Activated CD8-positive, alpha-beta memory T cell treated with anti-CD3 and anti-CD28 coated beads for 24 hours (primary cell): ENCODE measurements at places on chromosomes 5 and 9.

DNA sequence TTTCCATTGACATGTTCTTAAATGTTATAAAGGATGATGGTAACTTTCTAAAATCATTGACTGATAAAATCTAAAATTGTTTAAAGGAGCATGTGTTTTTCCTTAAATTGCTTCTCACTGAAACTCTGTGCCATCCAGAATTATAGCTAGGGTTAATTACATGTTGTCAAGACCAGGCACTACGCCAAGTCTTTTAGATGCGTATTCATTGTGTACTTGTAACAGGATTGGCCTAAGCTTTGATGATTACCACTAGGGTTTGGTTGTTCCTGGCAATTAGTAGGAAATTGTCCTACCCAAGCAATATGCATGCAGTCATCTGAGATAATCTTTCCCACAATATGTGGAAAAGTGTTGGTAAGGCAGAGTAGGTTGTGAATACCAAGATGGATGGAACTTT lies 43.8 kb downstream of the PRKACG start:
- DNase-seq, result no peak

DNA sequence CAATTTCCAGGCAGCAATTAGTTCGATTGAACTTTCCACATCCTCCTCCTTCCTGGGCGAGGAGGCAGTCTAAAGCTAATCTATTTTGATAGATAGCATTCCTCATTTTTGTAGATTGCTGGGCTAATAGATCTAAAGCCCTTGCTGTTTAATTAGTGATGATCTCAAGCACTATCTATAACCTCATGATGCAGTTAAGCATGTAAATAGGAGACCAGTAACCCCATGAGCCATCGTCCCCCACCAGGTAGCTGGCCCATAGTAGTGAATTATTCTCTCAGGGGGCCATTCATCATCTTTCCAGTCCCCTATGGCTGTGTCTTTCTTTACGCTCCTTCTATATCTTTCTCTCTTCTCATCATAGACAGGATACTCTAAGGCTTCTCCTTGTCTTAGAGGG lies 14.9 kb downstream of the CEL start:
- DNase-seq, result no peak

- no peak for DNase-seq
Observed at GRCh38 chr5:66436721-66437120, 159.5 kb upstream of the MAST4 start.

DNA sequence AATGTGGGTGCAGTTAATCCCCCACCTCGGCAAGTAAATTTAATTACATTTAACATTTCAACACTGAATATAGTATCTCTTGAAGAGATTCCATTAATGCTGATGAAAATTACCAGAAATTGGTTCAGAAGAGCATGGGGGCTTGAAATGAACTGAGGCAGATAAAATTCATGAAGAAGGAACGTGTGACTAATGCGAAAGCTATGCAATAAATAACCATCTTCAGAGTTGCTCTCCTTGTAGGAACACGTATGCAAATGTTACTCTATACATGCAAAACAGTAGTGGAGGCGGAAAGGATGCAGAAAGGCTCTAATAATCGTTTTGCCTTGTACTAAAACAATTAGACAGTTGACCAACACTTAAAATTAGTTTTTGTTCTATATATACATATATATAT lies 320.2 kb downstream of the CTNND2 start:
- no peak for DNase-seq

GRCh38 chr5:77397686-77398292 lies 94.3 kb downstream of the WDR41 start:
- DNase-seq, result no peak

- DNase-seq, result no peak
Observed at GRCh38 chr5:74446725-74447241, 193.7 kb downstream of the ENC1 start.

DNA sequence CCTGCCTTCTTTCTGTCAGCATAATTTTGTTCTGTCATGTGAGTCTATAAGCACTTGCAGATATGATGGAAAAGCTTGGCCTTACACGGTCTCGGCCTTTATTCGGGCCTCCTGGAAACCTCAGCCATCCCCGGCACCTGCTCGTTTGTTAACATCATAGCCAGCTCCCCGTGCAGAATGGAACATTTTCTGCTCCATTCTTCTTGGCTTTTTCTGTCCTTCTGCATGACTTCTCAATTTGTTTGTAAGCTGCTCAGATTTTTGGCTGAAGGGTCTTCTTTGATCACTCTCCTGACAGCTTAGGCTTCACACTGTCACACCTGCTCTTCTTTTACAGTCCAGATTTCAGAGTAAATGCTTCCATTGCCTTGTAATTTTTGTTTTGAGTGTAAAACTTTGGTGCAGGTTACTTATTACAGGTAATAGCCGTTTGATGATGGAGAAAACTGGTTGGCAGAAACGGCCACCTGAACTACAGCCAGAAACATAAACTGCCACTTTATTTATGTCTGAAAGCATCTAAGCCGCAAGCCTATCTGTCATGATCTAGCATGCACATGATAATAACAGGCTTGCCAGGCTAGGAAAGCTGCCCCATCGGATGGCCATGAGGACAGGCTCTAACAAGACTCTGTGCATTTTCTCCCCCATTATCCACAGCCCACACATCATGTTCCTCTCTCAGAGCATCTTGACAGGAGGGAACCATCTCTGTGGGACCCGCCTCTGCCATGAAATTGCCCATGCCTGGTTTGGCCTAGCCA lies 197.0 kb downstream of the AOPEP start:
- DNase-seq, result no peak

GRCh38 chr5:111472096-111472495 lies 40.2 kb downstream of the STARD4 start:
- DNase-seq, result no peak

DNA sequence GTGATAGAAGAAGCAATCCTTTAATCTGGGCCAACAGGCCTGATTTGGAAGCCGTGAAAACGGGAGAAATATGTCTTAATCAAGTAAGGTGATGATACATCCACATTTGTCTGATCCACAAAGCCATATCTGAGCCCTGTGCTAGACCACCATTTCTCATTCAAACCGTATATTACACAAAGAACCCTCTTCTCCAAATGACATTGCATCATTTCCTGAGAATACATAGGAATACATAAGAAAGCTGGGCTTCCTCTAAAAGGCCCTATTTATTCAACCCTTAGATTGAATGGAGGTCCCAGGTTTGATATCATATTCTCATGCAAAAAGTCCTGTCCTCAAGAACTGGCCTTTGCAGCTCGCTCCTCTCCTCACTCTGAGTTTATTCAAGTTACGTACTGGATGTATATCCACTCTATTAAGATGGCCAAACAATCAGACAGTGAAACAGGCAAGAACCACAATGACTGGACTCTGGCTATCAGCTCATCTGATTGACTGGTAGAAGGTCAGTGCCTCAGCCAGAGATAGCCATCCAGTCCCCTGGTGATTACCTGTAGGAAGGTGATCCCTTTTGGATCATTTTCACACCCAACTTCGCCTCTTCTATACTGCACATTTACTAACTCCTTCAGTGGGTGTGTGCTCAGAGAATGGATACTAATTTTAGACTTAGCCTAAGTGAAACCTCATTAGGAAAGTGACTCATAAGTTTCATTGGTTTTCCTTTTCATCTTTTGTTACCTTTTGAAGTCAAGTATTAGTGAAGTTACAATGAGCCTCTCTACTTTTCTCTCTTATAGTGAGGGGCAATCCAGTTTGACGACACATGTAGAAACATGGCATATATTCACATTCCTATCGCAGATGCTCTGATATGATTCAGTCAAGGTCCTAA lies 167.6 kb upstream of the WWC1 start:
- DNase-seq, result no peak

- DNase-seq, result peak; percentile 65
Observed at GRCh38 chr5:181053488-181054121, 13.5 kb downstream of the BTNL9 start.

DNA sequence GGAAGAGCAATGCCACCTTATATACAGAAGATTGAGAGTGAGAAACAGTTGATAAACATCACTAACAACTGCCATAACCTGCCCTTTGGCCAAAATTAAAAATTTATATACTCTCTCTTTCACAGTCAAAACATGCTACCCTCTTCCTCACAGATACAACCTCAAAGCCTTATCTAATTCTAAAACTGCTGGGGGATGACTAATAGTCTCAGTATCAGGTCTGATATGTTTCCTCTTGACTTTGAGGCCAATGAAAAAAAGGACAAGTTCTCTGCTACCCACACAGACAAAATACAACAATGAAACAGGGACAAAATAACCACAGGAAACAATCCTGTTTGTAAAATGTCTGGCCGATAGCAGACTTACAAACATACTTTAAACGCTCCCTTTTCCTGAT lies 485.6 kb upstream of the NUDT12 start:
- DNase-seq, result no peak

DNA sequence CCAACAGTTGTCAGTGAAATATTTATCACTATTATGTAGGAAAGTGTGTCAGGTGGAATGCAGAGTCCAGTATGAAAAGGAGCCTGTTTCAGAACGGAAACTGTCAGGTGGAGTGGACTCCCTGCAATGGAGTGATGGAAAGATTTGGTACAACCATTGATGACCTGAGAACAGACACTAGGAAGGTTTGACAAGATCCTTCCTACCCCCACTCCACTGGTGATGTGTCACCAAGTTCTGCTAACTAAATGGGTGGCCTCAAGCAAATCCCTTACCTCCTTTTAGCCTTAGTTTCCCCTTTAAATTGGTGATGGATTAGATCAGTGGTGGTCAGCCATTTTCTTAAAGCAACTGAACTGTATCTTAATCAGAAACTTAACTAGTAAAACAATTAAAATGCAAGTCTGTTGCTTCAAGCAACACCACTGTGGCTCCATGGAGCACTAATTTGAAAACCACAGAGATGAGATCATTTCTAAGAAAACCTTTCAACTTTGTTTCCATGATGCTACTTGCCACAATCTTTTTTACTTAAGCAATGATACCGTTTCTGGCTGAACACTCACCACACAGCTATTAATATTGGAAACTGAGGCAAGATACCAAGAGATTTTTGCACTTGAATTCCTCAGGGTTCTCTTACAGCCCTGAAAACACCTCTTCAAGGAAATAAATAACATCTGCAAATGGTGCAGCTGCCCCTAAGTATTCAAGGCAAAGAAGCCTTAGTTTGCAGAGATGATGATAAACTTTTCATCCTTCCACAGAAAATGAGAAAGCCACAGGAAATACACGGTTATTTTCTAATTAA lies 140.6 kb downstream of the ERCC6L2 start:
- no peak for DNase-seq

- peak; percentile 86 for DNase-seq
Observed at GRCh38 chr5:1380011-1380817, 35.3 kb upstream of the CLPTM1L start.

GRCh38 chr9:105475302-105475701 lies 27.5 kb downstream of the FSD1L start:
- DNase-seq, result no peak

- no peak for DNase-seq
Observed at GRCh38 chr9:110240198-110240597, 16.1 kb downstream of the TXN start.

GRCh38 chr9:79896390-79896980 lies 324.7 kb downstream of the TLE4 start:
- no peak for DNase-seq

DNA sequence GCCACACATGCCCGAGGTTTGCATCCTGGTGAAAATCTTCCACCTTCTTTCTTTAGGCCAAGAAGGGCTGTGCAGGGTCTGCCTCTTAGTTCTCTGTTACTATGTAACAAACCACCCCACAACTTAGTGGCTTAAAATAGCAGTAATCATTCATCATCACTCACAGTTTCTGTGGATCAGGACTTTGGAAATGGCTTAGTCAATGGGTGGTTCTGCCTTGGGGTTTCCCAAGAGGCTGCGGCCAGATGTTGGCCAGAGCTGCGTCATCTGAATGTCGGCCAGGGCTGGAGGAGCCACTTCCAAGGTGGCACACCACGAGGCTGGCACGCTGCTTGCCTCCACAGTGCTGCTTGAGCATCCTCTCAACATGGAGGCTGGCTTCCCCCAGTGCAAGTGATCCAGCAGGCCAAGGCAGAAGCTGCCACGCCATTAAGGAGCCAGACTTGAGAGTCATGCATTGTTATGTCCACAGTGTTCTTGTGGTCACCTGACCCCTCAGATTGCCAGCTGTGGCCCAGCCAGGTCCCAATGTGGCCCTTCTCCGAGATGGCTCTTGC lies 135.2 kb downstream of the RXRA start:
- no peak for DNase-seq

DNA sequence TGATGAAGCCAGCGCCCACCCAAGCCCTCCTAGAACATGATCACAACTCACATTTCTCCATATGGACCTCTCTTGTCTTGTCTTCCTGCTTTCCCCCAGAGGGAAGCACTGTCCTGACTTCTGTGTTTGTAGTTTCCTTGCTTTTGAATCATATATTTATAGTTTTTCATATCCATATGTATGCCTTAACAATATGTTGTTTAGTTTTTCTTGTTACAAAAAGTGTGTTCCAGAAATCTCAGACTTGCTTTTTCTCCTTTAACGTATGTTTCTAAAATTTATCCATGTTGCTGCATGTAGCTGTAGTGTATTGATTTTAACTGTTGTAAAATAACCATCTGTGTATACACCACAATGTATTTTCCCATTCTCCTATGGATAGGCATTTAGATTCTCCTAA lies 182.0 kb upstream of the SMIM23 start:
- DNase-seq, result no peak

GRCh38 chr9:127521919-127522304 lies 70.6 kb downstream of the LRSAM1 start:
- DNase-seq, result no peak

DNA sequence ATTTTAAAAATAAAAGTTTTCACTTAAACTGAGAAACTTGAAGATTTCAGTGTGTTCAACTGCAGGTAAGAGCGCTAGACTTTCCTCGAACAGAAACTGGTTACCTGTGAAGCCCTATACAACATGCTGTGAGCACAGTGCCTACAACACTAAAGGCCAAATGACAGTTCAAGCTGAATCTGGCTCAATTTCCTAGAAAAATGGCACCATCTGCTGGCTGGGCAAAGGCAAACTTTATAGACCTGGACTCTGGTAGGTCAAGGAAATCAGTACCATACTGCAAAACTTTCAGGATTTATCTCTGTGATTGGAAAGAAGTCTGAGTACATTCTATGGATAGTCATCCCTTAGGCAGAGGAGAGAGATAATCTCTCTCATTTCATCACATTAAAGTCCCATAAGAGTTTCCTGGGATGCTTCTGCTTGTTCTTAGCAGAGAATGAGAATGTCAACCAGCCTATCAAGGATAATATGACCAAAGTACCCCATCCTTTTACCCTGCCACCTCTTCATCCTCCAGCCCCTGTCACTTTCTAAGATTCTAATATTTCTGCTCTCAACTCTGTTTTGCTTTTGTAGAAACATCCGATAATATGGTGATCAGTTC lies 31.8 kb upstream of the FOXB2 start:
- no peak for DNase-seq

- DNase-seq, result no peak
Observed at GRCh38 chr5:87954121-87954520, 314.5 kb downstream of the TMEM161B start.

DNA sequence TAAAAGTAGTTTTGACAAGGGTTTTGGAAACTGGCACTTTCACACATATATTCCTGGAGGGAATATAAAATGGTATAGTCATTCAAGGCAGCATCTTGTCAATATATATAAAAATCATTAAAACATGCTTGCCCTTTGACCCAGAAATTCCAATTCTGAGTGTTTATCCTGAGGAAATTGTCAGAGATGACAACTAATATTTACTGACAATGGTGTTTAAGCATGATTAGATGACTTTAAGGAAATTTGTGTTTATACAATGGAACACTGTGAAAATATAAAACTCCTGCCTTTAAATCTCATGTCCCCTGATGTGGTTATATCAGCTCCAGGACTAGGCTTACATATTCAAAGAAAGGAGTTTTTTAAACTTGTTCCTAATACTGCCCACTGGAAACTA lies 25.6 kb downstream of the PCSK1 start:
- DNase-seq, result no peak

GRCh38 chr5:98780390-98780789 lies 6.9 kb downstream of the RGMB start:
- DNase-seq, result no peak
